ENCODE measurements at places on chromosomes 6 and 20.

DNA sequence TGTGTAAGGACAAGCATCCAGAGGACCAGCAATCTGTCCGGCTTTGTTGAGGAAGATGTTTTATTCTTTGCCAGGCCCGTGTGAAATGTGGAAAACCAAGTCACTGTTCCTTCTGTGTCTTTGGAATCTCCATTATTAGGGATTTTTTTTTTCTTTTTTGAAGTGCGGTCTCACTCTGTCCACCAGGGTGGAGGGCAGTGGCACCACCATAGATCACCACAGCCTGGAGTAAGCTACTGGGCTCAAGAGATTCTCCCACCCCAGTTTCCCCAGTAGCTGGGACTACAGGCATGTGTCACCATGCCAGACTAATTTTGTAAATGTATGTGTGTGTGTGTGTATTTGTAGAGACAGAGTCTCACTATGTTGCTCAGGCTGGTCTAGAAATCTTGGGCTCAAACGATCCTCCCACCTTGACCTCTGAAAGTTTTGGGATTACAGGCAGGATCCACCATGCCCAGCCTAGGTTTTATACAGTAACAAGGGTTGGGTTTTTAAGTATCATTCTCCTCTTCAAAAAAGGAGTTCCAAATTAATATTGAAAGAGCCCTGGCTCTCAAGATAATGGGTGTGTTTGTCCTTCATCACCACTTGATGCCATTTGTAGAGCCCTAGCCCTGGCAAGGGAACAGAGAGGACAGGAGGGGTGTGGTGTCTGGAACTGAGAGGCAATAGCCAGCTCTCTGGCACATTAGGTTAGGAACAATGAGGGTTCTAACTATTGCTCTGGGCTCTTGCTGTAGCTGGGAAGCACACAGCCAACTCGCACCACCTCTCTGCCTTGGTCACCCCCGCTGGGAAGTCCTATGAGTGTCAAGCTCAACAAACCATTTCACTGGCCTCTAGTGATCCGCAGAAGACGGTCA is 3.1 kb downstream of the LAMP5 start:
- DNase-seq = no peak

DNA sequence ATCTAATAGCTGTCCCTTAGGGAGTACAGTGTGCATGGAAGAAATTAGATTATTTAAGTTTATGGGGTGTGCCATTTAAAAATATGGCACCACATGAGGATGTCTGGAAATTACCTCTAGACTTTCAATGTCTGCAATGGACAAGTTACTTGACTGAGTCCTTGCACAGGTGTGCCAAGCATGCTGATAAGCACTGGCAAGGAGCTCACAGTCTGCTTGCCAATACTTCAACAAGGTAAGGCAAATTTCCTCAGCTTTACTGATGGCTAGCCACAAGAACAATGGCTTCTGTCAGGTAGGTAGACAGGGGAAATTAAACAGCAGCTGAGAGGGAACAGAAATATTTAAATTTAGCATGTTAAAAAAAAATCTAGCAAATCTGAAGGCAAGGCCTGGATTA is 91.1 kb upstream of the TRAF3IP2 start:
- DNase-seq = no peak

DNA sequence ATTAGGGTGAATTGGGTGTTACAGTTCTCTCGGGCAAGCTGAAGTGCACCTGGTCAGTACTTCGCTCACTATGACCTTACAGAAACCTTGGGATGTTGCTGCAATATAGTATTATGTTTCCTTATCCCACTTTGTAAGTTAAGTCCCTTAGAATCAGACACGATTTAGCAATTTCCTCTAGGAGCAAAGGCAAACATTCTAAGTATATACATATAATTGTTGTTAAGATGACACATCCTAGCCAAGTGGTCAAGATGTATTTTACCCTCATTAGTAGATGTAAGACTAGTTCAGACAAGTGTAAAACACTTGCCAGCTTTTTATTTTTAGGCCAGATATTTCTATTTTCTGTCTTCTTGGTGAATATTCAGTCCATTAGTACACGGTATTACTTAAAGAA is 31.1 kb upstream of the RGS17 start:
- no peak for DNase-seq

DNA sequence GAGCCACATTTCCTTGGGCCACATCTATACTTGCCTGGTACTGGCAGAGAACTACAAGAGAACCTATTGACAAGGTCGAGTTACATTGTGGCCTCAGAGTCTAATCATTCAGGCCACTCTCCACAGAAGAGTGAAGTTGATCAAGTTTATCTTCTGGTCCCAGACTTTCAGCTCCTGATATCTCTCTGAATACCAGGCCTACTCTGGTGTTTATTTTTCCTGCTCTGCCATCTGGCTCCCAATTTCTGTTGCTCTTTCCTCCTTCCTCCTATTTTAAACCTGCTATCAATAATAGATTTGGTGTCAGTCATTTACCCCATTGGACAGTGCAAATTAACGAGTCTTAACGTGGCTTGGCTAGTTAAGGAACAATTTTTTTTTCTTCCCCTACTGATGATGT is 46.6 kb downstream of the SCGN start:
- no peak for DNase-seq

GRCh38 chr6:154506991-154507898 is 3.2 kb downstream of the CNKSR3 start:
- no peak for DNase-seq
